Activated T-helper 1 cell treated with anti-CD3 and anti-CD28 coated beads, Interleukin-2, amount 50 U/mL, for 16 hours (primary cell): ENCODE measurements at places on chromosomes 11 and 22.
A peak's percentile ranks its signal among the peaks of the same experiment; 100 is the strongest.

- no peak for DNase-seq
Observed at GRCh38 chr11:124783002-124783401, 17.2 kb downstream of the MSANTD2 start.

DNA sequence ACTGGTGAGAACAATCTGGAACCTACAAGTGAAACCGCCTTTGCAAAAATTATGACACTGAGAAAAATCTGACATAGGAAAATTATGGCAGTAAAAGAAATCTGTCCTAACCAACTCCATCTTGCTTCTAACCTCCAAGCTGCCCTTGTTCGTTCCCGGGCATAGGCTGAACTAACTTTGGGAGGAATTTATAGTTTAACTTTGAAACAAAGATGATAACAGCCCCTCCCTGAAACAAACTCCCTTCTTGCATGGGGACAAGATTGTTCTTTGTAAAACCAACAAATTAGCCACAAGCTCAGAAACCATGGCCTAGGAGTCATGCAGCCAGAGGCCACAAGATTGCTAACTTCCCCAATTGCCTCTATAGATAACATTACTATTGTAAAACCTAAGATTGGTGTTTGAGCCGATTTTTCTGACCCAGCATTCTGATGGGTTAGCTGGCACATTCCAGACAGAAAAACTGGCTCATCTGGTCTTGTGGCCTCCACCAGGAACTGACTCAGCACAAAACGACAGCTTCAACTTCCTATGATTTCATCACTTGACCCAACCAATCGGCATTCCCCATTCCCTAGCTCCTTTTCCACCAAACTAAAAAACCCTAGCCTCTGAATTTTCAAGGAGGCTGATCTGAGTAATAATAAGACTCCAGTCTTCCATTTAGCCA lies 3.6 kb upstream of the CCDC81 start:
- no peak for DNase-seq

- no peak for DNase-seq
Observed at GRCh38 chr11:64637334-64638017, 46.5 kb downstream of the SLC22A12 start.

DNA sequence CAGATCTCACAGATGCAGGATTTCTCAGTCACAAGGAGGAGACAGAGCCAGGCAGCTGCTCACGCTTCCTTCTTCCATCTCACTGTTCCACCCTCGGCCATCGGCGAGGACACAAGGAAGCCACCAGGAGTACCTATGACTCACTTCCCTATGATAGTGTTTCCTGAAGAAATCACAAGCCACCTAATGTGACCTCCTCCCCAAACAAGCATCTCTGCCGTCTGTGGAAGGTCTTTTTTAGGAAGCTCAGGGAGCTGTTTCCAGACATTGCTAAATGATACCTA lies 672.7 kb downstream of the TBC1D22A start:
- no peak for DNase-seq

GRCh38 chr22:30803679-30804078 lies 109.0 kb downstream of the OSBP2 start:
- no peak for DNase-seq

DNA sequence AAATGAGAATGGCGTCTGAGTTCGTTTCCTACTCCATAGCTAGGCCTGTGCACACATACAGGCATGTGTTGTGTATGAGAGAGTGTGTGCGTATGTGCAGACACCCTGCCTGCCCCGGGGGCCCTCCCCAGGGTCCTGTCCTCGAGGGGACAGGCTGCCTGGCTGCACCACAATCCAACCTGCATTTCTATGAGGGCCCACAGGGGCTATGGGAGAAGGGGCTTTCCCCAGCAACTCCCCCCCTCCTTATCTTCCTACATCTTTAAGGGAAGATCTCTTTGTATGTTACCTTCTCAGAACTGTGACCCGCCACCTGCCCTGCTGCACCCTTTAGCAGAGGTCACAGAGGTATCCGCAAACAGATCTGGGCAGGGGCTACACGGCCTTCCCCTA lies 14.9 kb downstream of the ADORA2A start:
- no peak for DNase-seq

DNA sequence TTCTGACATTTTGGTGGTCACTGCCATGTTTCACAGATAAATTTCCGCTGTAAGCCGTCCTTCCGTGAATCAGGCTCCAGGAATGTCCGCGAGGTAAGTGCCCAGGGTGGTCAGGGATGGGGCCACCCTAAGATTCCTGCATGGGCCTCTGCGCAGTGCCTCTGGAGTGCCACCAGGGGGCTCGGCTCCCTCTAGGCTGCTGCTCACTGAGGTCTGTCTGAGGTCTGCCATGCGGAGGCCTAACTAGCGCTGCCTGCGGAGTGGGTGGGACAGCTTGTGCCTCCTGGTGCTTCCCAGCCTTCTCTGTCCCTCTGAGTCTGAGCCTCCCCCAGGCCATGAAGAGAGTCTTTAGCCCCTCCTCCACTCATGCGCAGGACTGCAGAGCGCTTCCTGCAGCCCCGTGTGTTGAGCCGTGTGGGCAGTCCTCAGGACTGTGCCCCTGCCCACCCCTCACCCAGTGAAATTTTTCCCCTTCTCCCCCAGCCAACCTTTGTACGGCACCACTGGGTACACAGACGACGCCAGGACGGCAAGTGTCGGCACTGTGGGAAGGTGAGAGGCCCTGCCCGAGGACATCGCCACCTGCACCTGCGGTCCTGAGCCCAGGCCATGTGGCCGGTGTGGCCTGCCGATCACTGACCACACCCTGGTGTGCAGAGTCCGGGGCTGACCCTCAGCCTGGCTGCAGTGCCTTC lies 11.9 kb upstream of the MDK start:
- no peak for DNase-seq

DNA sequence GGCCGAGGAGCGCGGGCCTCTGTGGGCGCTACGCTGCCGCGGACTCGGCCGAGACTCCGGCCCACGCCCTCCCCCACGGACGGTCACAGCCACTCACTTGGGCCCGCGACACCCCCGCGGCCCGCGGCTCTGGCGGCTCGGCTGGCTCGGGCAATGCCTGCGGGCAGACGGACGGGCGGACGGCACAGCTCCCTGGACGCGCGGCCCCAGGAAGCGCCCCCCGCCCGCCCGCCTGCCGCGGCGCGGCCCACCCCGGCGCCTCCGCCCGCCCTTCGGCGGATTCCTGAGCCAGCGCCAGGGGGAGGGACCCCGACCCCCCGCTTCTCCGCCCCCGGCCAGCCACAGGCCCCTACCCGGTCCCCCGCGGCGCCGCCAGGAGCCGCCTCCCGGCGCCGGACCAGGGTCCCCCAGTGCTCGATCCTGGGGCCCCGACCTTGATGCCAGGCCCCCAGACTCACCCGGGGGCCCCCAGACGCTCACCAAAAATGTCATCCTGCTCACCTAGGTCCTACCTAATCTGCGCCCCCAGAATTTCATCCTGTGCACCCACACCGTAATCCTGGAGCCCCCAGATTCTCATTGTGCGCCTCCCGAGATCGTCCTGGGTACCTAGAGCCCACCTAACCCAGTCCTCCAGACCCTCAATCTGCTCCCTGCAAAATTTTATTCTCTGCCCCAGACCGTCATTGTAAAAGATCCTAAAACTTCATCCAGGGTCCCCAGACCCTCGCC lies at the start of gene EFEMP2:
TSS of gene EFEMP2 (minus strand) at position 215 of the 732 bp plus-strand sequence. CDS start 446 bp downstream, outside the sequence.
- no peak for DNase-seq

DNA sequence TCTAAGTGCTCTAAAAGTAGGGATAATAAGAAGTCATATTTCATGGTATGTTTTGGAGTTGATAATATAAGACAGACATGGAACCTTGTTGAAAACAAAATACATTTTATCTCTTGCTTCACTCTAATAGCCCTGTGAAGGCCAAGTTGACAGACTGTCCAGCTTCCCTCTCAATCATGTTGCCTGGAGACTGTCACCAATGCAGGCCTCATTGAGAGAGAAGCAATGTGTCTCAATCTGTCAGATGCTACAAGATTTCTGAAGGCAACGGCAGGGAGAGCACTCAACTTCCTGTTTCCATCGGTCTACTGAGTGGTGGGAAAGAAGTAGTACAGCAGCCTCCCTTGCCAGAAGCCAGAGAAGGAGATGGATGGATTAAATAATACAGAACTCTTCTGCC lies 23.6 kb upstream of the FJX1 start:
- DNase-seq = no peak

- DNase-seq = no peak
Observed at GRCh38 chr11:34976496-34977088, 60.2 kb downstream of the PDHX start.

DNA sequence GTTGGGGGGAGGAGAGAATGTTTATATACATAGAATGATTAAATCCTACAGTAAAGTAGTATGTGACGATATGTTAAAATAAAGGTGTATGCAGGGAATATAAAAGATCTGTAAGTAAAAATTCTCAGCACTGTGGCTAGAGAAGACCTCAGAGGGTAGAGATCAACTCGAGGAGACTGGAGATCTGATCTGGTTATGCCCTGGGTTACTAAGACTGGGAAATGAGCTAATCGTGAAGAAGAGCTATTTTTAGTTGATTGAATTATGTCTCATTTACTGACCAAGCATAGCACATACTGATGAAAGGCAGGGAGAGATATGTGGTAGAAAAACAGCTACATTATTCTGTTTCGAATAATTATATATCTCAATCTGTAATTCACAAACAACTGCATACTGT lies 42.8 kb upstream of the ALKBH3 start:
- no peak for DNase-seq

DNA sequence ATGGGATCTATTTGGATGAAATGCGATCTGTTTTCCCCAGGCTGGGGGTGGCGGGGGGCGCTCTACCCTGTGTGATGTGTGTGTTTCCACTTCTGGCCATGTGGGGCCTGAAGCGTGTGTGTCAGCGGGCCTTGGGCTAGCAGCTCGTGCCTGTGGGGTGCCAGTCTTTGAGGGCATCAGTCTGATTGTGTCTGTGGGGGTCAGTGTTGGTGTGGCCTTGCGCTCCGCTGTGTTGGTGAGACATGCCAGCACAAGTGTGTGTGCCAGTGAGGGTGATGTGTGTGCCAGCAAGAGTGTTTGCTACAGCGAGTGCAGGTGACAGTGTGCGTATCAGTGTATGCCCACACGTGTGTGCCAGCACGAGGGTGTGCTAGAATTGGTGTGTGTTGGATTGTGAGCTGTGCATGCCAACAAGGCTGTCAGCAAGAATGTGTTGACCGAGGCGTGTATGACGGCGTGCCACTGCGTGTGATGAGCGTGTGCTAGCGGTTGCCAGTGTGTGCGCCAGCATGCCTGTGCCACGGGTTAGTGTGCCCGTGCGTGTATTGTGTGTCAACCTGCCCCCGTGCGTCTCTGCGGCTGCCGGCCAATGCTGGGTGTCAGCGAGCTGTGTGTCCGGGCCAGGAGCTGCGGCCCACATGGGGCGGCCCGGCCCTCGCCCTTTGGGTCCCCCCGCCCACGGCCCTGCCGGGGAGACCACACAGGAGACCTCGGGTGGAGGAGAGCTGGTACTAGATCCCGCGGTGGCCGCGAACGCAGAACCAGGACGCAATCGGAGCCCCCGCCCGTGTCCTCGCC lies 519 bp downstream of the ARRB1 start:
- DNase-seq = peak; percentile 20

DNA sequence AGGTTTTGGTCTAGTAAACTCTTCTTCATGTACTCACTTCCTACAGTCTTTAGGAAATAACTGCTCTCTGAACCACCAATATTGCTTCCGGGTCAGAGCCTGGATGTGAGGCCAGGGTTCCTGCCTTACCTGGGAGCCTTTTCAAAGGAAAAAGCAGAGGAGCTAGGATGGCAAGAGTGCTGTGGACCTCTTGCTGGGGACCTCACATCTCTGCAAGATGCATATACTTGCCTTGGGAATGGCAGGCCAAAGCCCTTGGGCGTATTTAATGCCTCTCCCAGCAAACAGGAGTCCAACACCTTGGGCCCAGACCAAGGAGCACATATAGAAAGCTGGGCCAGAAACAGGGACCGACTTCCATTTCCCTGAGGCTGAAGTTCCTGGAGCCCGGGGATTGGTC lies 5.3 kb downstream of the GLB1L2 start:
- DNase-seq = no peak

DNA sequence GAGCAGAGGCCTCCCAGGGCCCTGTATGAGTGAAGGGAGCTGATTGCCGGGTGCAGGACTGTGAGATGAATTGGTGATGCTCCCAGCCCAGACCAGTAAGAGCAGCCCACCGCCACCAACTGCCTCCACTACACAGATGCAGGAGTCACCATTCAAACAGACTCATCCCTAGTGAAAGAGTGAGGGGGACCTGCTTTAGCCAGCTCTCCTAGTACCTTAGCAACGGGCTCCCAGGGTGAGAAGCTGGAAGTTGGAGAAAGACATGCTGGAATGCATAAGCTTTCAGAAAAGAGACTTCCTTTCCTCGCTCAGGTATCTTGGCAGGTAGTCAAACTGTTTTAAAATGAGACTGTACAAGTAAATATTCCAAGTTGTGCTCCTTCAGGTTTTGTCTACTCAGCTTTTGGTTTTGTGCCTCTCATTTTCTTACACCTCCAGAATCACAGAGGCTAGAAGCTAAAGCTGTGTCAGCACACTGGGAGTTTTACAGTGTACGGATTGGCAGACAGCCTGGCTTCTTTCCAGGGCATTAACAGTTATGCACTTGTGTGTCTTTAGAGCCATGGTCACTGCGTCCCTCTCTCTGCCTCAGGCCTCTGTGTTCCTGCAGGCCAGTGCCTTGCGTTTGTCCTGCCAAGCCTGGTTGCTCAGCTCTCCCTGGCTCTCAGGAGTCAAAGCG lies 146.2 kb downstream of the ATXN10 start:
- no peak for DNase-seq

GRCh38 chr11:13119941-13120520 lies 110.9 kb downstream of the RASSF10 start:
- DNase-seq = no peak

DNA sequence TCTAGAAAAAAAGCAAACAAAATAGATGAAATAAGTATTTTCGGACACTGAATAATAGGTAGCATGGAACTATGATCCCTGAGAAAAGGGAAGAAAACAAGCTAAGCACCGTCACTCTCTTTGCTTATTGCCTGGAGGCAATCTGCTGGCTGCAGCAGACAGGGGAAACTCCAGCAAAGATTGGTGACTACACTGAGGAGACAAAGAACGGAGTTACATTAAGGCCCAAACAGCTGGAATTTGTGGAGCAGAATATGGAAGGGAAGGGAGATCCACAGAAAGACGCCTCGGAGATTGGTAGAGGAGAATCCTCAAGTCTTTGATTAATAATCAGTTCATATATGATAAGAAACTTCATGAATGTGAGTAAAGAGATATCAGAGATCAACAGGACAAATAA lies 150.2 kb downstream of the TYR start:
- no peak for DNase-seq

DNA sequence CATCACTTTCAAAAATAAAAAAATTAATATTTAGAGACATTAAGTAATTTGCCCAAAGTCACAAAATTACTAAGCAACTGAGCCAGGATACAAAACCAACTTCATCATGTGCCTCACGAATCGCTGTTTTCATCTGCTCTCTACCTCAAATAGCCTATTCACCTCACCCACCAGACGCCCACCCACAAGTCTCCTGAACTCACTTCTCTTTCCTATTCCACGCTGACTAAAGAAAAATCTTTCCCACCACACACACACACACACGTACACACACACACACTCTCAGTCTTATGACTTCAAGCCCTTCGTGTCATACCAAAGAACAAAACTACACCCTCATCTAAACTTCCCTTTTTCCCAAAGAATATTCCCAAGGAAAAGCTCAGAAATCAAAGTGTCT lies 2.2 kb downstream of the OR8B12 start:
- no peak for DNase-seq
